ENCODE measurements at places on chromosomes 3 and 15. TPM values are rescaled to one million over a fixed set of nuclear protein-coding genes. Genes with fewer than 3 reads are reported as not detected.

The PLCH1 gene
- total RNA-seq, result 12.1 TPM

DNA sequence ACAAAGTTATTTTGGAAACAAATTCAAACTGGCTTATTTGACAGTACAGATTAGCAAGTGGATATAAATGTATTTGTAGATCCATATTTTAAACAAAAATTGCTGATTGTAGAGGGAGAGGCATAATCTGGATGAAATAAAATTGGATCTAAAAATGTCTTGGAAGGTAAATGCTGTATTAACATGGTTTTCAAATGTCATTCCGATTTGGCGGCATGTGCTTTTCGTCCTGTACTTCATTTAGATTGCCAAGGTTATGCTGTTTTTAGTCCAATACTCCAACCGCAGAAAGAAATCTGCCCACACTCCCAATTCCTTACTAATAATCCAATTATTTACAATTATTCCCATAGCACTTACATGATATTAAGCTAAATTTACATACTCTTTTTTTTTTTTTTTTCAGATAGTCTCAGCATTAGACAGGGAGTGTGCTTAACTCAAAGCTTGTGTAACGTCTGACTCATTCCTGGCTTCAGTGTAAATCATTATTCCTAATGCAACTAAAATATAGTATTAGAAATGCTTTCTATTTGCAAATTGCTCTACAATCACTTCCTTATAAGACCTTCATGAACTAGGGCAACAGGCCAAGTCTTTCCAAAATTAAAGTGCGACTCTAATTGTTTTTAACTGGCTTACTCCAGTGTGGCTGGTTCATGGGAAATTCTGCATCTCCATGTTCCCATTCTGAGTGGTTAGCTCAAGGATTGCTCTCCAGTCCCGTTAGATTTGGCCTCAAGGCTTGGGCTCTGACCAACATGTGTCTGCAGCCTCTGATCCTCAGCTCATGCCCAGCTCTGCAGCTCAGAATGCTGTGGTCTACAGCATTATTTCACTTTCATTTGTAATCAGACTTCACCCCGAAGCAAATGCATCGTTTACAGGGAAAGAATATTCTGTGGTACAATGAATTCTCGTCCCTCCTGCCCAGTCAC lies 103.9 kb downstream of the FBN1 start:
- DNase-seq, result no peak

The SPTSSB gene
- not detected for total RNA-seq

GRCh38 chr15:24961967-24962366 lies 7.2 kb downstream of the SNRPN start:
- no peak for DNase-seq

GRCh38 chr15:78069052-78069414 lies 8.5 kb downstream of the TBC1D2B start:
- DNase-seq, result peak; percentile 59

DNA sequence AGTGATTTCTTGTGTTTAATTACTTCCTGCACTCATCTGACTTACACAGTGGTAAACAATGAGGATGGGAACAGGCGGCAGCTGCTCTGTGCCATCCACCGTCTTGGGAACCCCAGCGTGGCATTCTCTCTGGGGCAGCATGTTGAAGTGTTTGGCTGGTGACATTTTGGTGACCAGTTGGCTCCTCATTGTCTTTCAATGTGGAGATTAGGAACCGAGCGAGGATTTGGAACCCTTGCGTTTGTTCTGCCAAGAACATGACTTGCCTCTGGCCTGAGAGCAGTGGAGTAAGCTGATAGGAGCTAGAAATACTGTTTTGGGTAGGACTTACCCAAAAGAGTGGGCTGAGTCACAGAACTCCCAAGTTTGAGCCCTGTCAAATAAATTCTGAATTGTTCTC lies 88.8 kb downstream of the IGF1R start:
- no peak for DNase-seq

DNA sequence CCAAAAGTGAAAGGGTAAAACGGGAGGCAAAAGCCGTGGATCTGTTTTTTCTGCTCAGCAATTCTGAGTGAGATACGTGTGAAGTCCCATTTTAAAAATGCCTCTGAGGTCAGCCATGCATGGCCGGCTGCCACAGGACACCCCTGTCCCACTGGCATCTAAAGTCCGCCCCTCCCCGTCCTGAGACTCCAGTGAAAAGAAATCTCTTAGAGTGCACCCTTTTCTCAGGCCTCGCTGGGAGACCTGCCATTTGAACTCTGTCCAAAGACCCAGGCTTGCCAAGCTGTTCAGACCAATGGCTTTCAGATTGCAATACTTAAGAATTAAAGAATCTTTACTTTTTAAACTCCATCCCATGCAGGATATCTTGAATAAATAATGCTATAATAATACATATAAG lies 61.0 kb upstream of the SLC24A5 start:
- DNase-seq, result peak; percentile 64

DNA sequence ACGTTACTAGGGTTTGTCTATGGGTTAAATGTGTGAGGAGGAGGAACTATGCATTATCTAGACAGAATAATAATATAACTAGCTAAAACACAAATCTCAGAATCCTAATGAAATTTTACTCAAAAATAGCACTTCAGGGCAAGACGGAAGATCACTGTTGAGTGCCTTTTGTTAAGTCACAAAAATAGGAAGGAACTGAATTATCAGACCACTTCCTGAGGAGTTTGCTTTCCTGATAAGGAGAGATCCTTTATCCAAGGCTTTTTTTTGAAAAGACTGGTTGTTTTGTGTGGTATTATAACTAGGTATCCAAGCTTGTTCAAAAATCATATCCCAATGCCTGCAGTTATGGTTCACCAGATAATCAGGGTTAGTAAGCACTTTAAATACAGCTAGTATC lies 34.6 kb downstream of the NR2E3 start:
- no peak for DNase-seq

DNA sequence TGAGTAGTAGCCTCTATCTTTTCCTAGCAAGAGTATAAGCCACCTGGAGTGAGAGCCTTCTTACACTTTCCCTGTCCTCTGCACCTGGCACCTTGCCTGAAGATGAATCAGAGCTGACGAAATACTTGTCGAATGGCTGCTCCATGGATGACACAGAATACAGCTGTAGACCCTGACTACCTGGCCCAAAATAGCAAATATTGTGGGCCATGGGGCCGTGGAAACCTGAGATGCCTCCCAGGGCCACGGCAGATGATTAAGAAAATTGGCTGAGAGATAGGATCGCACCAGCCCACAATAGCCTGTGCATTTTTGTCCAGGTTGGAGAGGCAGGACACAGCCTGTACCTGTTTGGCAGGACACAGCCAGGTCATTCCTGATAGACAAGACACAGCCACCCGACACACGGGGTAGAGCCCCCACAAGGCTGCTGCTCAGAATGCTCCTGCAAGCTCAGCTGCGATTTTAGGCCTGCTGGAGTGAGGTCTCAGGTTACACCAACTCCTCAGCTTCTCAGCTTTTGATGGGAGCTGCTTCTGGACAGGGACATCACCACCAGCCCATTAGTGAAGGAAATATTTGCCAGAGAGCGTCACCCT lies 22.9 kb upstream of the TPM1 start:
- DNase-seq, result no peak

DNA sequence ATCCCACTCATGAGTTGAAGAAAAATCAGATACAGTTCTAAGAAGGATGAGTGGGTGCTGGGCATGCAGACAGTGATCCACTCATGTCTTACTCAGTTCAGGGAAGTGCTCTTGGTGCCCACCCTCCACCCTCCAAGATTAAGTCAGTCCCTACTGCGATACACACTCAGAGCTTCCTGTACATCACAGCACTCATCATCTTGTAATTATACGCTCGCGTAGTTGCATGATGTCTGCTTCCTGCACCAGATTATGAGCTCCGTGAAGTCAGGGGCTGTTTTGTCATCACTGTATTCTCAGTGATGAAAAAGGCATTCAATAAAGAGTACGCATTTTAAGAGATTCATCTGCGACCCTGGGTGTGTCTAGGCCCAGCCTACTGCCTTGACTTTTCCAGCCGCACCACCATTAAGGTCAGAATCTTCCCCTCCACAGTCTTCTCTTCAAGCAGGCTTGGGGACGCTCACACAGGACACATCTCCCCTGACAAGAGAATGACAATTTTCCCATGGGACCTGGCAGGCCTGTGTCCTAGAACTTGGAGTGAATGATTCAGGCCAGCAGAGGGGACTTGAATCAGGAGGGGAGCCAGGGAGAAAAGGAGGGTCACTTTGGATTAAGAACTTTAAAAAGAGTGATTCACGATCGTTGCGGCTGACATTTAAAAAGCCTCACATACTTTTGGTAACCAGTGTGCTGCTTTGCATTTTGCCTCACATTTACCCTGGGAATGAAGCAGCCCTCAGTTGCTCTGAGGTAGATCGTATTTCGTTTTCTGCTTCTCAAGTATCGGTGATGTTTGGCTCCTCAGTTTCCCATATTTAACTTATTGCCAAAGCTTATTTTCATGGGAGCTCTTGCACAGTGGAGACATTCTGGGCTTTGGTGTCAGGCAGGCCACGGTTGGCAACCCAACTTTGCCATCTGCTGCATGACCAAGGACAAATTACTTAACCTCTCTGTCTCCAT lies 7.9 kb upstream of the PDE8A start:
- no peak for DNase-seq

DNA sequence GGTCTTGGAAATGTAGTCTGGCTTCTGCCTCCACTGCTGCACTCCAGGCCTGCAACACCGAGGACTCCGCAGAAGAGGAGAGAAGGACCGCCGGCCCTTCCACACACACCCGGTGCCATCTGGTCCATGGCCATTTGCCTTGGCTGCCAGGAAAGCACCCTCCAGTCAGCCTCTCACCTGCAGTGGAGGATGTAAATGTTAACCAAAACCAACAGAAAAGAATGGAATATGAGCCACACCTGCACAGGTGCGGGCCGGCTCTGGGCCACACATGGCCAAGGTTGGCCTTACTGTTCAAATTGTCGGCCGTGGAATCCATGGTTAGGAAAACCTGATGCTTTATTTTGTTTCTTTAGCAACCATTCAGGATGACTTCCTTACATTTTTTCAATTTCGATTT lies 178.3 kb upstream of the C2CD4B start:
- DNase-seq, result no peak

GRCh38 chr3:128970740-128971047 lies 23.2 kb downstream of the CFAP92 start:
- no peak for DNase-seq

DNA sequence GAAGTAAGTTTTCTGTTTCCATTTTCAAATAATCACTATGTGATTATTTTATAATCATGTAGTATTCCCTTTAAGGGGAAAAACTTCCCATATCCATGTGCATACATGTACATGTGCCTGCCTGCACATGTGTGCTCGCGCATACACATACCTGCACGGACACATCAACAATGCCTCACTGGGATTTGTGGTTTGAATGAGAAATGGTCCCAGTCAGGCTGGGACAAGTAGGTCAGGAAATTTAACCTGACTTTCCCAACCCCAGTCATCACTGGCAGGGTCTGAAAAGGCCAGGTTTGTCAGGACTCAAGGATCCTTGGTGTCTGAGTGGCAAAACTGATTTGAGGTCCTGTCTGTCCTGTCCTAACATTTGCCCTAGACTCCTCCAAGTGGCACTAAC lies 109.3 kb upstream of the MRPS22 start:
- no peak for DNase-seq

The CHRM5 gene
- total RNA-seq, result not detected

DNA sequence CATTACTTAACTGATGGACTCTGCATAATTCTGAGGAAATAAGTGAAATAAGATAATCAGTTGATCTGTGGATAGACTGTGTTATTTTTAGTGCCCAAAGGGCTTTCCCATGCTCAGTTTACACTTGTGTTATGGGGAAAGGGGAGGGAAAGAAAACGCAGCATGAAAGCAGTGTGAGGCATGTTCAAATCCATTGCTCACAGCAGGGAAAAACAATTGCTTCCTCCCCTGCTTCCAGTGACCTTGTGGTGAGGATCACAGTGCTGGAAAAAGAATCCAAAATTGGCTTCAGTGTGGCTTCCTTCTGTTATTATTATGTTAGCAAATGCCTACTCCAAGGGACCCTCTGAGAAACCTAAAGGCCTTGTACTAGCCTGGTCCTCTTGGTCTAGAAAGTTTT lies 285.1 kb upstream of the CDIN1 start:
- no peak for DNase-seq

The SEMA6D gene
- total RNA-seq, result 8.0 TPM

- DNase-seq, result no peak
These were observed 15.0 kb downstream of the CEP152 start for GRCh38 chr15:48795901-48796300.

The MKRN3 gene
- 2.5 TPM for total RNA-seq

The SLITRK3 gene
- 0.09 TPM for total RNA-seq

The TMCO5A gene
- total RNA-seq, result not detected

The KBTBD8 gene
- total RNA-seq, result 6.0 TPM

DNA sequence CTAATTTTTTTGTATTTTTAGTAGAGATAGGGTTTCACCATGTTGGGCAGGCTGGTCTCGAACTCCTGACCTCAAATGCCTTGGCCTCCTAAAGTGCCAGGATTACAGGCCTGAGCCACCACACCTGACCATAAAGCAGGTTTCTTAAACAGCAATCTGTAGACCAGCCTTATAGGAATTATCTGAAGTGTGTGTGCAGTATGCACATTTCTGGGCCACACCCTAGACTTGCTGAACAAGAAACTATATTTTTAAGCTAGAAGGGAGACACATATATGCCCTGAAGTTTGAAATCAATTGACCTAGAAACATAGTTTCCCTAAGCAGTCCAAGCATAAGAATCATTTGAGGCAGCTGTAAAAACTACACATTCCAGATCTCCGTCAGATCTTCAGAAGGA lies 805.7 kb downstream of the TUSC7 start:
- DNase-seq, result no peak

- no peak for DNase-seq
These were observed 15.4 kb upstream of the SHF start for GRCh38 chr15:45203182-45203581.

DNA sequence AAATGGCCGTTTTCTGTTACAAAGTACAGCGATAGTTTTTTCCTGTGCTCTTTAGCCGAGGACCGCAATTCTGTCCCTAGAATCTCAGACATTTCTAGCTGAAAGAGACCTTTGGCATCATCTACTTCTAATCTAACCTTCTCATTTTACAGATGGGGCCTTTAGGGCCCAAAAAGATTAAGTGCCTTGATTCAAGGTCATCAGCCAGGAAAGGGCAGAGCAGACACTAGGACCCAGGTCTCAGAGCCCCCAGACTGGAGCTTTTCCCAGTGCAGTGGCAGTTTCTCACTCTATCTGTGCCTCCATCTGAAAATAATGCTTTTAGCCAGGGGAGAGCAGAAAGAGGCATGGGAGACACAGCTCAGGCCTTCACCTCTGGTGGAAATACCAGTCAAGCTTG lies 20.6 kb downstream of the ABHD2 start:
- DNase-seq, result no peak

DNA sequence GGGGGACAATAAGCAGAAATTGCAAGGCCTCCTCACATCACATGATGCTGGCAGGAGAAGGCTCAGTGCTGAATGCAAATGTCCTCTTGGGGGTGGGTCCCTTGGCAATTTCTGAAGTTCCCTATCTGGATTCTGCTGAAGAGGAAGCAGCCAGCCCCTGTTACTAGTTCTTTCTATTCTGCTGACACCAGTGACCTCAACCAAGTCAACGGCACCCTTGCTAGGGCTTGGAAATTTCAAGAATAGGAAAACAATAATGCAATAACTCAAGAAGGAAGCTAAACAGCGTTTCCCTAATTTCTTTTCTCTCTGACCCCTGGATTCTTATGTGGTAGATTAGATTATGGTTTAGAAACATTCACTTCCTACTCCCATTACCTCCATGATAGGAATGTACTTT lies 46.2 kb upstream of the FOXP1 start:
- no peak for DNase-seq

Data from upper lobe of right lung (tissue), 1 donor.